Left lung (tissue), 14 donors: ENCODE measurements at places on chromosomes 6 and 20. TPM values are rescaled to one million over a fixed set of nuclear protein-coding genes. Genes with fewer than 3 reads are reported as not detected.

The KHDC1 gene
- 1.9 TPM for total RNA-seq

The WFDC12 gene
- total RNA-seq: 0.44 TPM

The CDH22 gene
- total RNA-seq: 0.26 TPM

The LY6G5B gene
- 6.9 TPM for total RNA-seq

The MAPK14 gene
- total RNA-seq: 84.1 TPM

The PAX1 gene
- total RNA-seq: not detected

The SLC22A2 gene
- not detected for total RNA-seq

The MYMX gene
- total RNA-seq: 0.34 TPM

The RNF144B gene
- total RNA-seq: 60.4 TPM
